Stimulated activated CD4-positive, alpha-beta T cell treated with anti-CD3 and anti-CD28 coated beads, Interleukin-1b, Interleukin-23, amount 100 ng/mL, for 48 hours (primary cell): ENCODE measurements at places on chromosomes 1 and 21.

DNA sequence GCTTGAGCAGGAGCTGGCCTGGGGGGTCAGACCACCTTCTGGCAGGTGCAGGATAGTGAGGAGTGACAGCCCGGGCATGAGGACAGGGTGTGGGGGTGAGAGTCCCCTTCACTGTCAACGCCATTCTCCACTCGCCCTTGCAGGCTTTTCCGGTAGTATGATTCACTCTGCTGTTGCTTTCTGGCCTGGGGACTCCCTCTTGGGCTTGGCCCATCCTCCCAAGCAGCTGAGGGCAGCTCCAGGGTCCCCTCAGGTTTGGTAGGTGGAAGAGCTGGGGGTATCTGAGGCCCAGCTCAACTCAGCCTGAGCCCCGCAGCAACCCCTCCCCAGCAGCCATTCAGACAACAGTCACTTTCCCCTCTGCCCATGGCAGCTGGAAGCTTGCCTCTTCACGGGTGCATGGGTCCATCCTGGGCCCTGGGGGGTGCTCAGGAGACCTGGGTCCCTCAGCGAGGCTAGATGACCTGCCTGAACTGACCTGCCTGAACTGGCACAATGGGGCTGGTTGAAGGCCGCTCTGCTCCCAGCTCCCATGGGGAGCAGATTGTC, 1.3 kb downstream of the CLDN19 start:
- DNase-seq = no peak

- DNase-seq = peak; percentile 60
Measured at GRCh38 chr1:2840036-2840809, 38.7 kb upstream of the TTC34 start.

GRCh38 chr1:226603858-226604559, 55.4 kb downstream of the STUM start:
- DNase-seq = no peak

- DNase-seq = no peak
Measured at GRCh38 chr1:45043094-45043493, 31.0 kb downstream of the UROD start.

DNA sequence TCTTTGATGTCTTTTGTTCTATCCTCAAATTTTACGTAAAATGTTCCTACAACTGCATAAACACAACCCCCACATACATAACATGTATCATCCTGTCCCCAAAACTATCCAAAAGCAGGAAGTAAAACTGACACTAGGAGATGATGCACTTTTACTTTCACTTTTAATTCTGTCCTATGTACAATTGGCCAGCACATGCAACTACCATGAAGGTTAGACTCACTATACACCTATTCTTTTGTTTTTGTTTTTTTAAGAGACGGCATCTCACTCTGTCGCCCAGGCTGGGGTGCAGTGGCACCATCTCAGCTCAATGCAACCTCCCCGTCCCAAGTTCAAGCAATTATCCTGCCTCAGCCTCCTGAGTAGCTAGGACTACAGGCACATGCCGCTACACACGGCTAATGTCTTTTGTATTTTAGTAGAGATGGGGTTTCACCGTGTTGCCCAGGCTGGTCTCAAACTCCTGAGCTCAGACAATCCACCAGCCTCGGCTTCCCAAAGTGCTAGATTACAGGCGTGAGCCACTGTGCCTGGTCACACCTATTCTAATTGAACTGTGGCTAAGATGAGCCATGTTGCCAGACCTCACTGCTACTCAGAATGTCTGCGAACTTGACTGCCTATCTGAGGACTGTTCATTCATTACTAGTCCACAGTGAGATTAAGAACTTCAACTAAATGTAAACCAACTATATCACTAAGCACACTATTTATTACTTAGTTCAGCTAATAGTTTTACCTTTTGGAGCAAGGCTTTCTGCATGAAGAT, 48.0 kb downstream of the TOR3A start:
- DNase-seq = no peak

GRCh38 chr1:17199267-17200044, 5.5 kb upstream of the PADI1 start:
- DNase-seq = no peak

DNA sequence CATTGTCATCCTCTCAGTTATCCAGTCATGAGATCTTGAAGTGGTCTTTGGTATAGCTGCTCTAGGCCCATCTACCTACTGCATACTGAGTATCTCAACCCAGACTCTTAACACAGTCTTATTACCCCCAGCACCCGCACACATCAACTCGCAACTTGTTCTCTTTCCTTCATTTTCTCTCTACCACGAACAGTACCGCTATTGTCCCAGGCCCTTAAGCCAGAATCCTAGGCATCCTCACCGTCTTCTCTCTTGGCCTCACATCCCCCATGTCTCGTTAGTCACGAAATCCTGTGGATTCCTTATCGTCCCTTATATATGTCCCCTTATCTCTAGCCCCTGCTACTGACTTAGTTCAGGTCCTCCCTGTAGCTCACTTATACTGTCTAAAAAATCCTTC, 126.4 kb downstream of the TMEM53 start:
- DNase-seq = no peak

GRCh38 chr1:205914155-205914507, 29.1 kb downstream of the SLC26A9 start:
- no peak for DNase-seq

- DNase-seq = no peak
Measured at GRCh38 chr1:145889722-145890121, 4.1 kb upstream of the ANKRD35 start.

GRCh38 chr1:157639800-157640199, 41.9 kb upstream of the FCRL4 start:
- no peak for DNase-seq

GRCh38 chr1:236645016-236645680, 40.8 kb upstream of the HEATR1 start:
- DNase-seq = no peak

DNA sequence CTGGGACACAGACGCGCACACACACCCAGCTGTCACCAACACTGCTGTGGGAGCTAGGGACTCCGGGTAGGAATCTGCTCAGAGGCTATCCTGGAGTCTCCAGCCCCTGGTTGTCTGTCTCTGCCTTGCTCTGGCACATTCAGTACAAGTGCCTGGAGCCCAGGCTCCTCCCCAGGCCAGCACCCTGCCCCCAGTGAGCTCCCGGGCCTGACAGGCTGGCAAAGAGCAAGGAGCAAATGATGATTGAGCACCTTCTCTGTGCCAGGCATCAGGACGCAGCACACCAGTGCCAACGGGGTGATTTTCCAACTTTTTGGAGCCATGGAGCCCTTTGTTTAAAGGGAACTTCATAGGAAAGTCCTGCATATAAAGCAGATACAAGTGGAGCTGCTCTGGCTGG, 6.5 kb downstream of the CNTN2 start:
- no peak for DNase-seq

GRCh38 chr1:93395195-93395594, 49.5 kb downstream of the DR1 start:
- DNase-seq = no peak

DNA sequence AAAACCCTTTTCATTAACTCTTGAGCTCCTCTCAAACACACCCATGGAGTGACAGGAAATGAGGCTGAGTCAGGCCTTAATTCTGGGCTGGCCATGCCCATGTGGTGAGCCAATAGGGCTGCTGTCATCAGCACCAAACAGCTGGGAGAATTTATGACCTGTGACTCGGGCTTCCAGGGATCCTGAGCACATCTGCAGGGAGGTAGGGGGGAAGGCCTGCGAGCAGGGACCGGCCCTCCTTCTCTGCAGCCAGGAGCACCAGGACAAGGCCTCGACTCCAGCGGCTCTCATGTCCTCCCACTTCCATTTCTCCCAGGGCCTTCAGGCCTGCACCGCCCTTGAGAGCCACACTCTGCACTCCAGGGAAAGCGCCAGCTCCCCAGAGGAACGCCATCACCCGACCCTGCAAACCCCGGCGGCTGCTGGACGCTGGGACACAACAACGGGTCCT, 14.6 kb downstream of the RIPK4 start:
- no peak for DNase-seq

GRCh38 chr21:43783098-43783700, 6.2 kb upstream of the RRP1 start:
- no peak for DNase-seq

- DNase-seq = peak; percentile 62
Measured at GRCh38 chr21:35226968-35227744, 178.1 kb upstream of the RUNX1 start.

DNA sequence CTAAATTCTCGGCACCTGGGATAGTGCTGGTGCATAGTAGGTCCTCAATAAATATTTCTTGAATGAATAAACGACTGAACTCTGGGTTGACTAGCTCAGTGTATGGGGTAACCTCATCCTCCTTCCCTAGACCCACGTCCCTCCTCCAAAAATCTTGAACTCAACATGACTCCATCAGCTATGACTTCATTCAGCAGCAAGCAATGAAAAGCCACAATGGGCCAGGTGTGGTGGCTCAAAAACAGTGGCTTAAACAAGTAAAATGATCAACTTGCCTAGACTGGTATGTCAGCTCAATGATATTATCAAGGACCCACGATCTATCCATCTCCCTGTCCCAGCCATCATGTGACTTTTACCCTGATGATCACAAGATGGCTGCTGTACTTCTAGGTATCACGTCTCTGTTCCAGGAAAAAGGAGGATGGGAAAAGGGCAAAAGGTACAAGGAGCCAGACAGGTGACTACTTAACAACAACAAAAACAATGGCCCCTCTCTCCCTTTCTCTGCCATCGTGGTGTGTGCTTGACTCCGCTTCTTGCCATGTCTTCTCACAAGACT, 13.0 kb upstream of the PAQR7 start:
- DNase-seq = no peak

DNA sequence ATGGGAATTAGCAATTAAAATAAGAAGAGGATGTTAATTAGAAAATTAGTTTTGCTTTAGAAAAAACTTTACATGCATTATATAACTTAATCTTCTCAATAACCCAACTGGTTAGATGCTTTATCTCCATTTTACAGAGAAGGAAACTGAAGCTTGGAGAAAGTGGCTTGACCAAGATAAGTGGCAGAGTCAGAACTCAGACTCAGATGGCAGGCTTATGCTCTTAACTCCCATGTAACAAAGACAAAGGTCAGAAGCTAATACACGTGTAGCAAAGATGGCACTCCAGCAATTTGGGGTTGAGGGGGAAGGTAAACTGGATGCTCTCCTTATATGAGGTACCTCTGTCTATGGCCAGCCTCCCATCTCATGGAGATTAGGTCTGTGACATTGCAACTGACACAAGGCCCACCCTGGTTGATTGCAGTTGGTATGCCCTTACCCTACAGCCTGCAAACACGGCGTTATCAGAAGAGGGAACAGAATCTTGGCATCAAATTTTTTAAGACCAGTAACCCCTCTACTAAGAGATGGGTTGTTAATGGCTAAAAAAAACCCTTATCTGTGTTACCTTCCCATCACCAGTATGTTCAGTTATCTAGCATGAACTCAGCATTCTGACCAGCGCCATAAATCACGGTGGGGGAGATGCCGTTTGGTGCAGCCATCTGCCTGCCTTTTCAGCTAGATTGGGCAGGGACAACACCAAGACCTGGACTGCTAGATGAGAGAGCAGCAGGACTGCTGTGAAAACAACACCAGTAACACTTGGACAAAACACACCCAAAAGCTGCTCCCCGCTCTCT, 97.0 kb downstream of the UBR4 start:
- no peak for DNase-seq

DNA sequence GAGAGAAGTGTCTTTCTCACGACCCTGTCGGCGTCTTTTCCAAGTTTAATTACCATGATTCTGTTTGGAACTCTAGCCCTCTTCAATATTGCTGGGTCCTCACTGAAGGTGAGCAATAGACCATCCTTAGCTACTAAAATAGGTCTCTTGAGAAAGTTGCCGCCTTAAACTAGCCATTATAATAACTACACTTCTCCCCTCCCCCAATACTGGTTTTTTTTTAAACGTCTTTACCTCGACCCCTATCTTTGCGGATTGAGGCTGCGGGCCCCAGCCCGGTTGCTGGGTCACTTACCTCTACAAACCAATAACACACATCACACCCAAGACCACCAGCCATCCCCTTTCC, 672 bp downstream of the ENSA start:
- no peak for DNase-seq

GRCh38 chr1:111878649-111879048, 110.8 kb downstream of the KCND3 start:
- DNase-seq = no peak

DNA sequence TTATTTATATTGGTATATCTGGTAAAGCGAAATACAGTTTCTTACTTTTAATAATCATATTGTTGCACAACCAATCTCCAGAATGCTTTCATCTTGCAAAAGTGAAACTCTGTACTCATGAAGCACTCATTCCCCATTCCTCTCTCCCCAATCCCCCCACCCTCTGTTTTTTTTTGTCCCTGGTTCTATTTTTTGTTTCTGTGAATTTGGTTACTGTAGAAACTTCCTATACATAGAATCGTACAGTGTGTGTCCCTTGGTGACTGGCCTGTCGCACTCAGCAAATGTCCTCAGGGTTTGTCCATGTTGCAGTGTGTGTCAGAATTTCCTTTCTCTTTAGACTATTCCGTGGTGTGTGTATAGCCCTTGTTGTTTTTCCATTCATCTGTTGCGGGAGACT, 7.9 kb upstream of the NLRP3 start:
- DNase-seq = no peak

- DNase-seq = no peak
Measured at GRCh38 chr1:164473544-164473943, 85.4 kb upstream of the PBX1 start.

GRCh38 chr1:192066202-192066601, 92.1 kb upstream of the RGS18 start:
- no peak for DNase-seq

DNA sequence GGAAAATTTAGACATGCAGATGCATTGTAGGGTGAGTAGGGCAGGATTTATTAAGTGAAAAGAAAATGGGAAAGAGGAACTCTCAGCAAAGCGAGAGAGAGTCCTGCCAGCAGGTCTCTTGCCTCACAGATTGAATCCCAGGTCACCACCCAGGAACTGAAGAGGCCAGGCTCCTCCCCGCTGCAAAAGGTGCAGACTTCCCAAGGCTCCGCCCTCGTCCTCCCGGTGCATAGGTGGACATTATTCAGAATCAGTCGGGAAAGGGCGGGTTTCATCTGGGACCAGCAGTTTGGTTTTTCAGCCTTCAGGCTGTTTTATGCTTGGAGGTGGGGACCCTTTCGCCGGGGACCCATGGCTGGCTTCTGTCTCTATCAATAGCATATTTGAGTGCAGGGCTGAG, 41.6 kb upstream of the APP start:
- no peak for DNase-seq

DNA sequence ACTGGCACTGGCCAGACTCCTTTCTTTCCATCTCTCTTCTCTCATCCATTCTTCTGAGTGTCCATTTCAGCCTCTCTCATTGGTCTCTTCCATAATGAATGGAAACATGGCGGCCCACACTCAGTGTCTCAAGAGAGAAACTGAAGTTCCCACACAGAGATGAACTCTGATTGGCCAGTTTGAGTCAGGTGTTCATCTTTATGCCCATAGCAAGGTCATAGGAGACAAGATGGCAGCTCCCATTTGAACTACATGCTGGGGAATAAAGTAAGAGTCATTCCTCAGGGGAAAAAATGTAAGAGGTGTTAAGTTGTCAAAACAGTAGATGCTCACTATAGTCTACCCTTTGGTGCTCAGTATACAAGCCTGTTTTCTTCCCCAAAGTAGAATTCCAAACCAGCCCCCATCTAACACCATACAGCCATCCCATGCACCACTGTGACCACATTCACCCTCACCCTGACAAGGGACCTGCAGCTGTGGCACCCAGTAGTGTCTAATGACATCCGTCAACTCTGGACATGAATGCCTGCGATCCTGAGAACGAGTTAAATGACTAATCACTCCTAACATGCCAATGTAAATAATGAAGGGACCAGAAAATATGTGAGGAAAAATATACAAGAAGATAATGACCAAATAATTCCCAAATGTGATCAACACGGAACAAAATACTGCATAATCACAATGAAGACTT, 12.4 kb downstream of the CDA start:
- DNase-seq = no peak

- DNase-seq = no peak
Measured at GRCh38 chr1:111733992-111734341, 5.2 kb downstream of the INKA2 start.
